ENCODE measurements at places on chromosomes 16 and 17. TPM values are rescaled to one million over a fixed set of nuclear protein-coding genes. Genes with fewer than 3 reads are reported as not detected.

GRCh38 chr17:37884516-37884915 lies 39.7 kb upstream of the TBC1D3K start:
- no peak for DNase-seq

GRCh38 chr16:85421338-85422195 lies 191.6 kb upstream of the GSE1 start:
- no peak for DNase-seq

DNA sequence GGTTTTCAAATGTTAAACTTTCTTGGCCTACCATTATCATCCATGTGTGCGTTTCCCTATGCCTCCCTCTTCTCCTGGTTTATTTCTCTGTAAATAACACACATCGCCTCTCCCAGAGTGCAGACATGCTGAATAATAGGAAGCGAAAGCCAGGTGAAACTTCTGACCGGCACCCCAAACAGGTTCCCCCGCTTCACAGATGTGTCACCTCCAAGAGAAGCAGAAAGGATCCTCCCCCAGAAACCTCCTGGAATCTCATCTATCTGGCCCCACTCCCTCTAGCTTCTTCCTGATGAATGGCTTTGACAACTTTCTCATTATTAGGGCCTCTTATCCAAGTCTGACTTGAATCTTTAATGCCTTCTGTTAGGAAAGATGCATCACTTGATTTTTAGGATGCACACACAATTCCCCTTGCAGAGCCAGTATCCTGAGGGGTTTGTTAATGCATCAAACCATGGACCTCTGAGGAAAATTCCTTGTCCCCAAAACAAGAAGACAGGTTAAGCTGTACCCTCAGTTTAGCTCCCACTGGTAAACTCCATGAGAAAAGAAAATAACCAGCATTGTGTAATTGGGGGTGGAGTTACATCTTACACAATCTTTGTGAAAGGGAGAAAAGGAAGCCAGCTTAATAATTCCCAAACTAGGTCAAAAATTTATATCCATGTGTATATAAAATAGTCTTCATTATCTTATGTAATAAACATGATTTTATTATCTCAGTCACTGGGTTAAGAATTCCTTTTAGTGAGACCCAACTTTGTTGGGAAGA lies 20.1 kb upstream of the HYDIN start:
- DNase-seq = no peak

DNA sequence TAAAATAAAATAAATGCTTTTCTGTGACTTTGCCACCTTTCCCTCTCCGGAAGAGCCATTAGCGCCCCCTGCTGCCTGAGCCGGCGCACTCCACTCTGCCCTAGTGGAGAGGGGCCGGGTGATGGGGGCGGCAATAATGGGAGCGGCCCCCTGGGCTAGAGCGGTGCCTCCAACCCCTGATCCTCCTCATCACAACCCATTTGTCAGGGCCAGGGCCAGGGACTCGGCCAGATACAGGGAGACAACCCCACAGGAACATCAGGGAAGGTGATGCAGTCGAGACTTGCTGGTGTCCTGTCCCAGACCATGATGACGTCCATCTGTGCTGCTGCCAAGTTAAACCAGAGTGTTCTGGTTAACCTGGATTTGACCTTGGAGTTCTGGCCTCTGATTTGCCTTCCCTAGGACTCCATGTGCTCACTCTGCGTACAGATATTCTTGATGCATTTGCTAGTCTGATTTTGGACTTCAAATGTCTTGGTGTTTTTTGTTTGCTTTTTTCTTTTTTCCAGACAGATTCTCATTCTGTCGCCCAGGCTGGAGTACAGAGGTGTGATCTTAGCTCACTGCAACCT lies 46.1 kb upstream of the BPTF start:
- DNase-seq = no peak

GRCh38 chr17:63171428-63172393 lies 205.7 kb downstream of the TANC2 start:
- no peak for DNase-seq

GRCh38 chr17:78598013-78598471 lies 20.8 kb upstream of the DNAH17 start:
- DNase-seq = no peak

DNA sequence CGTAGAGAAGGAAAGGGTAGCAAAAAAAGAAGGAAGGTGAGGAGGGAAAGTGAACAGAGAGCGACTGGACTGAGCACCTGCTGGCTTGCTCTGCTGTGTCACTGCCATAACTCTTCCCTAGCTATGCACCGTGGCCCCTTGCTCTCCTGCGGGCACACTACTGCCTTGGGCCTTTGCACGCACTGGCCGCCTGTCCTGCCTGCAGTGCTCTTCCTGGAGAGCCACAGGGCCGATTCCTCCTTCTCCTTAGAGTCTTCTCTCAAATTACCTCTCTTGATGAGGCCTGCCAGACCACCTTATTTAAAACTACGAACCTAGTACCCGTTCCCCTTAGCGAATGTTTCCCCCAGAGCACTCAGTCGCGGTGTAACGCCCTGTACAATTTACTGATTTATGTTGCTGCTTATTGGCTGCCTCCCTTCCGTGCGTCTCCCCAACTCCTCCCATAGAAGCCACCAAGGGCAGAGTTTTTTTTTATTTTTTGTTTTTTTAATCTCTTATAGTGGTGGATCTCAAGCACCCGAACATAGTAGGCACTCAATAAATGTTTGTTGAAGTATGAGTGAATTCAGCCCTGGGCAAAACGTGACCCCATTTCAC lies 70.3 kb downstream of the RAI1 start:
- no peak for DNase-seq

- no peak for DNase-seq
Measured at GRCh38 chr17:81143200-81143527, 22.1 kb upstream of the PVALEF start.

DNA sequence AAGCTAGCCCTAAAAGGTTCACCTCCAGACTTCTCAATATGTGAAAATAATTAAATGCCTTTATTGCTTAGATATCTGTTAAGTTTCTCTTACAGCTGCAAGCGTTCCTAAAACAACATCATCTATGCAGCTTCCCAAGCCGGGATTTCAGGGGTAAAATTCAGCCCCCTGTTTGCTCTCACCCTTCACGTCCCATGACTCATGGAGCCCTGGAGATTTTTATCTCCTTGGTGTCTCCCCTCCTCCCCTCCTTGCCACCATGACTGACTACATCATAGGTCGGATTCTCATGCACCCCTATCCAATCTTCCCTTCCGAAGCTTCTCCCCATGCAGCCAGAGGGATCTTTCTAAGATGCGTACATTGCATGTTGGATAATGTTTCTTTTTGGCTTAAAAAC lies 21.0 kb upstream of the CACNG4 start:
- no peak for DNase-seq

GRCh38 chr16:67470359-67470758 lies 10.6 kb downstream of the ATP6V0D1 start:
- peak; percentile 95 for DNase-seq

- no peak for DNase-seq
Measured at GRCh38 chr16:62562121-62562520, 525.9 kb upstream of the CDH8 start.

DNA sequence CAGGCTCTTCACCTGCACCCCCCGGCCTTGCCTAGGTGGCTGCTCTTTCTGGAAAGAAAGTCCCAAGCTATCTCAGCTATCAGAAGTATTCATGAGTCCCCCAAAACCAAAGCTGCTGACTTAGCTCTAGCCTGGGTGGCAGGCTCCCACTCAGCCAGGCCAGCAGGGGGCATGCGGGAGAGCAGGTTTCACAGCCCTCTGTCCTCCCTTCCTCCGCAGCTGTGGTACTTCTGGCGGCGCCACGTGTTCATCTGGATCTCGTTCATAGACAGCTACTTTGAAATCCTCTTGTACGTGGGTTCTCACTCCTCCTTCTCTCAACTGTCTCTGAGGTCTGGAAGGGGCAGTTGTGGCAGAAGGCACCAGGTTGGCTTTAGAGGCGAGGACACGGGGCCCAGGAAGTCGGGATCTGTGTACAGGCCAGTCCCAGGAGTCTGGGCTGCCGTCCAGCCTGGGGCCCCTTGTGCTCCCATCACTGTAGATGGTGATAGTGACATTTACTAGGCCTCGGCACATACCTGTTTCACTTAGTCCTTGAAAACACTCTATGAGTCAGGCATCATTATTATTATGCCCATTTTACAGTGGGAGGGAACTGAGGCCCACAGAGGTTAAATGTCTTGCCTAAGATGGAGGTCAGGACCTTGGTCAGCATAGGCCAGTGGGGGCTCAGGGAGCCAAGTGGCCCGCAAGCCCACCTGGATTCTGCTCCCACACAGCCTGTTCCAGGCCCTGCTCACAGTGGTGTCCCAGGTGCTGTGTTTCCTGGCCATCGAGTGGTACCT lies 12.9 kb downstream of the TRPV2 start:
- no peak for DNase-seq

DNA sequence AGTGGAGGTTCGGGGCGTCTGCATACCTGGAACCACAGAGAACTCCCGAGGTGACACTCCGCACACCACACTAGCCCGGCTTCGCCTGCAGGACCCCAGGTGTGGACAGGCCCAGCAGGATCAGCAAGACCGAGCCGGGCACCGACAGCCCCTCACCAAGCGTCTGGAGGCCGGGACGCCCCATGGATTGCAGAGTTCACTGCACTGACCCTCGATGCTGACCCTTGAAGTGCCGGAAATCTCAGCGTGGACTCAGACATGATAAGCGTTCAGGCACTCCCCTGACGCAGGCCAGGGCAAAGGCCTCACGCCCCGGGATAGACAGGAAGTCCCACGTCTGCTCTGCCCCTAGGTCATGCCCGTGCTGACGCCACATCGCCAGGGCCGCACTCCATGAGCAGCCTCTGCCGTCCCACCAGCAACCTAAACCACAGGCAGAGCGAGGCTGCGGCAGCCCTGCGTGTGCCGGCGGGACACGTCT lies 26.0 kb downstream of the ACSF3 start:
- no peak for DNase-seq

Gene CIBAR2
- total RNA-seq = not detected

Gene GFAP
- 318 TPM for total RNA-seq

Gene CNEP1R1
- 45.3 TPM for total RNA-seq

Gene PPP4C
- 56.4 TPM for total RNA-seq

Gene ZFP90
- 87.6 TPM for total RNA-seq

Gene SLC5A10
- 0.09 TPM for total RNA-seq

Gene KCNJ18
- total RNA-seq = not detected

Gene CD300H
- not detected for total RNA-seq

Gene ERBB2
- total RNA-seq = 16.9 TPM

Gene KRT33A
- not detected for total RNA-seq

Gene GAST
- not detected for total RNA-seq

Measured in cerebellum (tissue), 4 donors.